ENCODE measurements at places on chromosomes 3 and 15. TPM values are rescaled to one million over a fixed set of nuclear protein-coding genes. Genes with fewer than 3 reads are reported as not detected.

Gene CNTN3
- 42.1 TPM for polyA plus RNA-seq

Gene UROC1
- polyA plus RNA-seq, result not detected

Gene GOLGA6A
- polyA plus RNA-seq, result not detected

Gene CCR9
- not detected for polyA plus RNA-seq

Gene GRAMD1C
- polyA plus RNA-seq, result 6.2 TPM

Gene OPA1
- polyA plus RNA-seq, result 34.2 TPM

Gene DHFR2
- polyA plus RNA-seq, result 11.1 TPM

Gene TRAK1
- 28.3 TPM for polyA plus RNA-seq

Gene TGM5
- polyA plus RNA-seq, result not detected

Gene RAB6B
- polyA plus RNA-seq, result 6.5 TPM

Gene FBXO40
- polyA plus RNA-seq, result 0.06 TPM

Gene ROBO2
- polyA plus RNA-seq, result 60.9 TPM

Gene HTR3E
- not detected for polyA plus RNA-seq

Gene GOLGA8T
- polyA plus RNA-seq, result 0.21 TPM

Gene CAV3
- 0.80 TPM for polyA plus RNA-seq

Gene XCR1
- polyA plus RNA-seq, result 0.42 TPM

Gene GOLGA8J
- 1.8 TPM for polyA plus RNA-seq

Gene DOCK3
- polyA plus RNA-seq, result 1.2 TPM

Gene CIP2A
- 20.7 TPM for polyA plus RNA-seq
